Esophagus (tissue), 2 donors: ENCODE measurements at places on chromosomes 11 and 22. TPM values are rescaled to one million over a fixed set of nuclear protein-coding genes. Genes with fewer than 3 reads are reported as not detected.

Gene SCARF2
- 0.57 TPM for polyA plus RNA-seq

Gene BTBD18
- 0.02 TPM for polyA plus RNA-seq

Gene ABTB2
- 3.2 TPM for polyA plus RNA-seq

Gene MMP12
- 0.62 TPM for polyA plus RNA-seq

Gene SLC22A12
- not detected for polyA plus RNA-seq

Gene TENM4
- polyA plus RNA-seq: 1.3 TPM

Gene FOLR2
- 2.8 TPM for polyA plus RNA-seq

Gene CRYBB1
- polyA plus RNA-seq: 0.04 TPM

Gene P4HA3
- 0.08 TPM for polyA plus RNA-seq

Gene CRYBA4
- not detected for polyA plus RNA-seq

Gene OR4D9
- not detected for polyA plus RNA-seq

Gene FAM227A
- polyA plus RNA-seq: 0.06 TPM
